ENCODE measurements at places on chromosomes 7 and 10. TPM values are rescaled to one million over a fixed set of nuclear protein-coding genes. Genes with fewer than 3 reads are reported as not detected.

GRCh38 chr7:70578131-70578530 is 553.8 kb upstream of the GALNT17 start:
- no peak for DNase-seq

DNA sequence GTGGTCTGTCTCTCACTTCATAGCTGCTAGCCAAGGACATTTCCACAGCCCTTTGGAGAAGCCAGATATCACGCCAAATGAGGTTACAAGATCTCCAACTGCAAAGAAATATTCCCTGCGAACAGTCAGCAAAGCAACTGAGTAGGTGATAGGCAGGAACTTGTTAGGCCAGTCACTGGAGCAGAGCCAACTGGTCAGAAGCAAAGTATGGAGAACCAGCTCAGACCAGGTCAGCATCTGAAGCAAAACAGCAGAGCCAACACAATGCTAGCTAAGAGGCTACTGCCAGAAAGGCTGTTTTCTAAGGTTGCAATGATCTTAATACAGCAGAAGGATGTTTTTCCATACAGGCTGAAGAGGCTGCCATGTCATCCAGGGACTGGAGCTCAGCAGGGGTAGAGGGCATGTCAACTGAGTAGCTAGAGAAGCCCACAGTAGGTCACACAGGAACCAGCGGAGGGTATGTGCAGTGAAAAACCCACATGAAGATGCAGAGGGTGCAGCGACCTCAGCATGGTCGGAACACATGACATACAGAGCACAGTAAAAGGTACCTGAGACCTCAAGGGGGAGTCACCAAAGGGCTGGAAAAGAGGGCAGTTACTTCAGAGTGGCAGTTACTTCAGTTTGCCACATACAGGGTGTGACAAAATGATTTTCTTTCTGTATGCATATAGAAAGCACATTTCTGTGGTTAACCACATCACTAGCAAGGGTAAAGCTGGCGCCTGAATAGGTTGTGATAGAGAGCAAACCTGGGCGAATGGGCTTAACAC is 8.9 kb downstream of the SEC31B start:
- no peak for DNase-seq

The CRPPA gene
- total RNA-seq, result 0.29 TPM

The ZDHHC4 gene
- total RNA-seq, result 48.2 TPM

- no peak for DNase-seq
These were observed 243.0 kb downstream of the WDR37 start for GRCh38 chr10:1299041-1299726.

DNA sequence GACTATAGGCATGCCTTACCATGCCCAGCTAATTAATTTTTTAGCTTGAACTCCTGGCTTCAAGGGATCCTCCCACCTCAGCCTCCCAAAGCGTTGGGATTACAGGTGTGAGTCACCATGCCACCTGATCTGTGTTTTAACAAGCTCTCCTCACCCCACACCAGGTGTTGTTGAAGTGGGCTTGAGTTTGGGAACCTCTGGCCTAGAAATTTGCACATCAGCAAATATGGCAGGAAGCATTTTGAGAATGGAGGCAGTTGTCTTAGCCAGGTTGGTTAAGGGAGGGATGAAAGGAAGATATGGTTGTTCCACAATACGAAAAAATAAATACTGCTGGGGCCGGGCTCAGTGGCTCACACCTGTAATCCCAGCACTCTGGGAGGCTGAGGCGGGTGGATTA is 433.1 kb downstream of the TYW1 start:
- no peak for DNase-seq

The FAM237B gene
- total RNA-seq, result not detected

The EVX1 gene
- not detected for total RNA-seq

DNA sequence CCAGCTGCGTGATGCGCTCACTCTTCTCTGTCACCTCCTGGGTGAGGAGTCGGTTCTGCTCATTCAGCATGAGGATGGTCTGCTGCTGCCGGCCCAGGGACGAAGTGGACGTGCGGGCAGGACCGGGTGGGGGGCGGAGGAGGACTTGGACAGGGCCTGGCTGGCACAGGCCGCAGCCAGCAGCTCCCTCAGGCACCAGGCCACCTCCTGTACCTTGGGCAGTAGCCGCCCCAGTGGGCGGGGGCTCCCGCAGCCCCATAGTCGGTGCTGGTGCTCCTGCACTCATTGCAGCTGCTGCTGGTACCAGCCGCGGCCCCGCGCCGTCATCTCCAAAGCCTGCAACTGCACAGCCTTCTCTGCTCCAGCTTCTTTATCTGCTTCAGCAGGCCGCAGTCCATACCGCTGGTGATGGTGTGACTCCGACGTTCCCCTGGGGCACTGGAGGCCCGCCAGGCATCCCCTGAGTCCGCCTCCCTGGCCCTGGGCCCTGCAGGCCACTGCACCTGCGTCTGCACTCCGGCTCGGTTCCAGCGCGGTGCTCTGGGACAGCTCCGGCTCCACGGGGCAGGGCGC is 884.9 kb upstream of the ZNF722 start:
- no peak for DNase-seq

- DNase-seq, result no peak
These were observed 192.4 kb upstream of the DGKB start for GRCh38 chr7:15094989-15095388.

DNA sequence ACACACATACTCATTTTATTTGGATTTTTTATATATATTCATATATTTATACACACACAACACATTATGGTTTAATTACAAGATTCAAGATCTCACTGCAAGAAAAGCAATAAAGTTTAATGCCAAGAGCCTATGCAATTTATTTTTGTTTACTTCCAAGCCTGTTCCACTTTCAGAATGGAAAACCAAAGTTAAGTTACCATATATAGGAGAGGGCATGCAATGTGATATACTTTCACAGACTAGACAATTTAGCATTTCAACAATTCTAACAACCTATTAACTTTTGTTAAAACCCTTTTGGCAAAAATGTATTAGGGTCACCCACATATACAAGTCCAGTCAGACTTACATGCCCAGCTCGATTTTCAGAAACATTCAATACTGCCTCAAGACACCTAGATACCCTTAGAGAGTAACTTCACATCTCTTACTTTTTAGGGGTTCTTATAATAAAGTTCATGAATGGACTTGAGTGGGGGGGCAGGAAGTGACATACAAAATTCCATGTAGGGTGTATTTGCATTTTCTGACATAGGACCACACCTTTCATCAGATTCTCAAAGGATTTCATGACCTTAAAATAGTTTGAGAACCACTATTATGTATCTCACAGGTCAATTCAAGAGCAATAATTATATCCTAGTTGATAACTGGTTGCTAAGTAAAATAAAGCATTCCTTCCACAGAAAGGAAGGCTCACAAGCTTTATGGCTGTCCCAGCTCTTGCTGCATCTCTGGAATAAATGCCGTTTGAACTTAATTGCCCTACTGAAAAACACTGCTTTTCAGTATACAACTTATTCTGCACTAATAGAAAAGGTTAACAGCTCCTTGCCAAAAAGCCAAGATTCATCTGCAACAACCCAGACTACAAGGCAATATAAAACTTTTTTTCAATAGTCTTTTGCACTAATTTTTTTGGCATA is 2.5 kb downstream of the P4HA1 start:
- DNase-seq, result no peak

The TAS2R3 gene
- 8.3 TPM for total RNA-seq

- no peak for DNase-seq
These were observed 62.5 kb downstream of the ABI1 start for GRCh38 chr10:26798298-26798697.

DNA sequence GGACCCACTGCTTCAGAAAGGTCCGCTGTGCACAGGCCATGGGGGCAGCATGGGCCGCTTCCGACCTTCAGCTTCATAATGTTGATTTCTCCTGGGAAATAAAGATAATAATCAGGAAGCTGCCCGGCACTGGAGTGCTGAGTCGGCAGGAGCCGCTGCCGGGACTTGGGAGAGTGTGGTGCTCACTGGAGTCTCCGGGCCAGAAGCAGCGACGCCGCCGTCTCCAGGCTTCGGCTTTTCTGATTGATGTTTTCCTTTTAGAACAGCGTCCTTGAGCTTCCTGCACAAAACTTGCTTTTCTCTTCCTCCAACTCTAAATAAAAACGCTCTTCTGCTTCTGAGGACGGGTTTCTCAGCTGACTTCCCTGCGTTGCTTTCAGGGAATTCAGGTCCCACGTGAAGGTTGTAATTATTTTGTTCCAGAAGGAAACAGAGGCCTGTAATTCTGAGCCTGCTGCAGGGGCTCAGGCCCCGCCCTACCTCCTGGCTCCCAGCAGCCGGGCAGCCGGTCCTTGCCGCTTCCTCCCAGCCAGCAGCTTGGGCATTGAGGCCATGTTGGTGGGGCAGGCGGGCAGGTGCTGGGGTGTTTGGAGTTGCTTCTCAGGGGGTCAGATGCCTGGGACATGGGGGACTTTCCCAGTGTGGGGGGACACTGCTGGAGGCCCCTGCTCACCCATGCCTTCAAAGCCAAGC is 14.7 kb downstream of the PWWP2B start:
- no peak for DNase-seq

Measured in uterus (tissue), 4 donors.